Fibroblast of upper back skin (primary cell): ENCODE measurements at places on chromosomes 2 and 18.

GRCh38 chr2:172739661-172740266, 4.1 kb downstream of the RAPGEF4 start:
- peak; percentile 42 for DNase-seq

- DNase-seq: no peak
These were observed 5.9 kb upstream of the MYCN start for GRCh38 chr2:15934291-15934945.

- no peak for DNase-seq
These were observed 34.8 kb upstream of the KCNF1 start for GRCh38 chr2:10876963-10877362.

- DNase-seq: peak; percentile 92
These were observed 96.3 kb upstream of the THUMPD2 start for GRCh38 chr2:39875182-39875913.

DNA sequence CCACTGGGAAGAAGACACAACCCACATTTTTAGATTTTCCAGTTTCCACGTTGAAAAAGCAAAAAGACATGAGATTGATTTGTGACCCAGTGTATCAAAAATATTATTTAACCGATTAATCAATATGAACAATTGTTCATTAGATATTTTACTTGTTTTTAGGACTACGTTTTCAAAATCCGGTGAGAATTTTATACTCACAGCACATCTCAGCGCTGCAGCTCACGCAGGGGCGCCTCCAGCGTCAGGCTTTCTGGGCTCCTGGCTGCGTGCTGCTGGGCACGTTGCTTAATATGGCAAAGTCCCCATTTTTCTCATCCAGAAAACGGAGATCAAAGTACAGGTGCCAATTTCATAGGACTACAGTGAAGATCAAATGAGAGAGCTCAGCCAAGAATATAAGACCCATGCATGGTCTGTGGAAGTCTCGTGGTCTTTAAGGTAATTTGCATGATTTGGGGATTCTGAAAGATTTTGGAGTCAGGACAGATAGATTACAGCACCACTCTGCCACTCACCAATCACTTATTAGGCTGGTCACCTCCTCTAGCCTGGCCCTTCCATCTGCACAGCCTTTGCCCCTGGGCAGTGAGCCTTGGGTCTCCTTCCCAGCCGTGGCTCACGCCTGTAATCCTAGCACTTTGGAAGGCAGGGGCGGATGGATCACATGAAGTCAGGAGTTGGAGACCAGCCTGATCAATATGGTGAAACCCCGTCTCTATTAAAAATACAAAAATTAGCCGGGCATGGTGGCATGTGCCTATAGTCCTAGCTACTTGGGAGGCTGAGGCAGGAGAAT, 36.2 kb downstream of the PTPN18 start:
- DNase-seq: peak; percentile 54

- DNase-seq: no peak
These were observed 499.2 kb upstream of the FAM98A start for GRCh38 chr2:34098256-34098655.

DNA sequence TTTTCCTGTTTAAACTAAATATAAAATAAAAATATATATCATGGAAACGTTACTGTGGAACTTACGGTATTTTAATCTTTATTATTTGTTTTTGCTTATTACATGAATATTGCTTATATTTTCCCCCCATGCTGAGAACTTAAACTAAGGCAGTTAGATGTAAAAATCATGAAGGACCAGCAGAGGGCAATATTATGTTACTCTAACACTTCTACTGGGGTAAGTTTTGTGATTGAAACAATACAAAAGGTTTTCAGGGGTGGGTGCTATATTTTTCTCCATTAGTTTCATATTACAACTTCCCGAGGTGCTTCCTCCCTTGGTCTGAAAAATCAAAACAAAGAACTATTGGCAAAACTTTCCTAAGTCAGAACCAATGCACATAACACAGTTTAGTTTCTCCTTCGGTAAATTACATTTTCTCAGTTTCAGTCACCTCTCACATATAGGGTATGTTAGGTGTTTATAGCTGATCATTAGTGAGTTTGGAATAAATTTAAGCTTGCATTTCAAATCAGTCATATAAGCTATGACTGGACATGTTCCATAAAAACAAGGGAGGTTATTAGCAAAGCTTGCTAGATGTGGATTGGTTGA, 54.8 kb downstream of the ZNF407 start:
- DNase-seq: peak; percentile 48

DNA sequence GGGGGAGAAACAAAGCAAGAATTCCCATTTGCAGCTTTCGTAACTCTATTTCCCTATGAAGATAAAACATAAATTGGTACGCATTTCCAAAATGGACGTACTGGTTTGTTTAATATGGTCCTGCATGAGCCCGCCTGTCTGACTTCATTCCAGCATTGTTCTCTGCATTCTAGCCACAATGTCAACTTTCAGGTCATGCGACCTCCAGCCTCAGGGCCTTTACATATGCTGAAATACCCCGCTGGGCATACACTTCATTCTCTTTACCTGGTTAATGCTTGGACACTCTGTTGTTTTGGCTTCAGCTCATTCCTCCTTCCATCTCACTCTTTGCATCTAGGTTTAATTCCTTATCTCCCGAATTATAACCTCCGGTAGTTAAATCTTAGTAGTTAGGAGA, 103.7 kb upstream of the DNMT3A start:
- no peak for DNase-seq

GRCh38 chr2:100894105-100894795, 74.3 kb downstream of the NPAS2 start:
- DNase-seq: no peak

- peak; percentile 38 for DNase-seq
These were observed 374.7 kb downstream of the TRIB2 start for GRCh38 chr2:13091455-13091854.

DNA sequence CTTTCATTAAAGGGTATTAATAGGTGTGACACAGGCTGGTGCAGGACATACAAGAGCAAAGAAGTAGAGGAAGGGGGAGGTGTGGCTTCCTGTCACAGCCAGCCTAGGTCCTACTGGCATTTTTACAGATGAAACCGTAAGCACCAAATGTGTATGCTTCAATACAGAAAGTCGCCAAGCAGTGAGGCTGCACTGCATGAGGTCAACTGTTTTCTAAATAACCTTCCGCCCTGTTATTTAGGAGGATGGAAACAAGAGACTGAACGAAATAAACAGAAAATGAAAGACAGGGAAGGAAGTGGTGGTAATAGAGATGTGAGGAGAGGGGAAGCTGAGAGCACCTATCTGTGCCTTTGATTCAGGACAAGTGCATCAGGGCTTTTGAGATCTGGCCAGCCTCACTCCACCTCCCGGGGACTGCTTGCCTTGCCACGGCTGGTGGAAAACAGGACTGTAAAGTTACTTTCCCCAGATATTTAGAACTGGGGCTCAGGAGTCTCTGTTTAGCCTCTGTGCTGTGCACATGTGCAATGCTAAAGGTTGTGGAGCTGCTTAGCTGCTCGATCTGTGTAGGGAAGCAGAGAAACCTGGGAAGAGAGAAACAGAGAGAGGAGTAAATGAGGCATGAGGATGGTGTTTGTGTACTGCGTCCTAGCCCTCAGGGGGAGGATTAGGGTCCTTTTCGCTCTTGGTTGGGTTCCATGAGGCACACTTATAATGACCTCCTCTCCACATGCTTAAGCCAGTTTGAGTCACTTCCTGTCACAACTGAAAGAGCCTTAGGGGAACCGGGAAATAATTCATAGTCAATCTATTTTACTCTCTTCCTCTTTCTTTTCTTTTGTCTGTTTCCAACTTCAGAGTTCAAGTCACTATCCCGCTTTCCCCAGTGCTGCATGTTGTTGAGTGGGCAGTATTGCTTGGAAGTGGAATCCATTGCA, 62.3 kb upstream of the BOD1L2 start:
- no peak for DNase-seq

- DNase-seq: peak; percentile 63
These were observed 251.2 kb downstream of the ZNF804A start for GRCh38 chr2:184849516-184849915.

DNA sequence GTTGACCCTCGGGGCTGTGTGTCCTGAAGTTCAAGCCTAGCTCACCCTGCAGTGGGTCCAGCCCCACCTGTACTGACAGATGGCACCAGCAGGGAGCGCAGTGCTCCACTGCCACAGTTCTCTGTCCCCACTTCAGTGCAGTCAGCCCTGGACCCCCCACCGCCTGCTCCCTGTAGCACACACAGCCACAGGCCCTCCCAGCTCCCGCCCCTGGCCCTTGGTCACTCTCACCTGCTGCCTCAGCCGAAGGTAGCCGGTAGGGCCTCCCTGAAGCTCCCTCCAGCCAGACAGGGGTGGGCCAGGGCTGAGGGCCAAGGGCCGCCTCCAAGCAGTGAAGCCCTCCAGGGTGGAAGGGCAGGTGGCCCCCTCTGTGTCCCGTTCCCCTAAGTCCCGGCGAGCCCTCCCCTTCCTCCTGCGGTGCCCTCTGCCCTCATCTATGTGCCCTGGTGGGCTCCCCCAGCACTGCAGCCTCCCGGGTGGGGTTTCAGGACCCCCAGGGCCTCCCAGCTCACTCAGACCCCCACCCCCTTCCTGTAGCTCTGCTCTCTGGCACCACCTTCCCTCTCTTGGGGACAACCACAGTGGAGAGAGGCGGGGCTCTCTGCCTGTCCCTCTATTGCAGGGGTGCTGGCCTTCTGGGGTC, 10.8 kb upstream of the ALPP start:
- no peak for DNase-seq

DNA sequence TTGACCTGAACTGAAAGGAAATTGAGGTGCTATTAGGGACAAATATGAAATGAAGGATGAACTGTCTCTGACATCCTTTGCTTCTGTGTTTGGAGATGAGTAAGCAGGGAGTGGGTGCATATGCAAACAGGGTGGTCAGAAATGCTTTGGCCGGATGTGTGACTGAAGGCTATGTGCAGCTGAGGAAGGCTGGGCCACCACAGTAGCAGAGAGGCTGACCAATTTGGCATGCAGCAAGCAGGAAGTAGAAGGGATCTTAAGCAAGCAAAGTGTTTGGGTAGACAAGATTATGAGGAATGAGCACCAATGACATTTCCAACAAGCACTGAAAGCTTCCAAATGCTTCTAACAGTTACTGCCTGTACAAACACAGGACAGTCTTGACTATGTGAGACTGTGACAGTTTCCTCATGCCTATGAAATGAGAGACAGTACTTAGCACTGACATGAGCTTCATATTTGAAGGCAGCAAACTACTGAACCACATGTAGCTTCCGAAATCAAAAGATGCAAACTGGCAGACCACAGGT, 3.3 kb upstream of the ACTR3 start:
- DNase-seq: peak; percentile 81

DNA sequence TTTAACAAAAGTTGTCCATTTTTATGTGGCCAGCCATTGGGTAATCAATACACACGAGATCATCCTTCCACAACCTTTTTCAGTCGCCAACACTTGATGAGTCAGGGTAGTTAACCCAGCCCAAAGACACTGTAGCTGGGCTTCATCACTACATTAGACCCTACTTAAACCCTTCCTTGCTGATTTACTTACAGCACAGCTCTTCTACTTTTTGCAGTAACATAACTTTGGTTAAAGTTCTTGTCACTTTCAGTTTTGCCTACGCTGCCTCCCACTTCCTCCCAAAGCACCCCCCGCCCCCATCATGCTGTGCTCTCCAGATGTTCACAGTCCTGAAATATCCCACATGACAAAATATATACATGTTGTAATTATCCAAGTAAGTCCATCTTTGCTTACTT, 103.6 kb downstream of the CDK15 start:
- peak; percentile 84 for DNase-seq

- no peak for DNase-seq
These were observed 11.7 kb downstream of the HS6ST1 start for GRCh38 chr2:128306931-128307460.

GRCh38 chr2:22900674-22901073, 484.3 kb upstream of the KLHL29 start:
- DNase-seq: no peak

GRCh38 chr18:29644276-29644675, 1398.3 kb downstream of the DSC3 start:
- peak; percentile 34 for DNase-seq

- DNase-seq: no peak
These were observed 167.3 kb upstream of the HS6ST1 start for GRCh38 chr2:128485761-128486639.

GRCh38 chr2:226142463-226142862, 657.2 kb downstream of the IRS1 start:
- no peak for DNase-seq

DNA sequence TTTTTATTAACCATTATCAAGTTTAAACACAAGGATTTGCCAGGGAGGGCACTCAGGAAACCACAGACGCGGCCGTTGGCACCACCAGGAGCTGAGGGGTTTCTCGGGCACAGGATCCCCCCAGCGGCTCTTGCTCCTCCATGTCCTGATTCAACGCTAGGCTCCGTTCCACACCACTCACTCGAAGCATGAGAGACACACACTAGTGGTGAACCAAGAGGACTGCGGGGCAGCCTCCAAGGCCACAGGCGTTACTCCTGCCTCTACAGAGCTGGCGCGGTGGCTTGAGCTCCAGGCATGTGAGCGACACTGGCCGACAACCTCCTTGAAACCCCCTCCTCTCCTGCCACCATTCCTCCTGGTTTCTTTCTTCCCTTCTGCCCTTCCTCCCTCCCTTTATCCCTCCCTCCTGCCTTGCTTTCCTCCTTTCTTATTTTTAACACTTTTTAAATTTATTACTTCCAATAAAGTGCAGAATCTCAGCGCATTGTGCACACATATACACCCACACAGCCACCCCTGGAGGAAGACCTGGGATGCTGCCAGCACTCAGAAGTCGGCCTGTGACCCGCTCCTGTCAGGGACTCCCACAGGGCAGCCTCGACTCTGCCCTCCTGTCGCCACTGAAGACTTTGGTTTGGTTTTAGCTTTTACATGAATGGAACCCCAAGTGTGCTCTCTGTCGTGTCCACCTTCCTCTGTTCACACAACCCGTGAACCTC, 21.7 kb downstream of the COX7A2L start:
- DNase-seq: no peak

GRCh38 chr2:71619230-71619741, 165.9 kb downstream of the DYSF start:
- no peak for DNase-seq

DNA sequence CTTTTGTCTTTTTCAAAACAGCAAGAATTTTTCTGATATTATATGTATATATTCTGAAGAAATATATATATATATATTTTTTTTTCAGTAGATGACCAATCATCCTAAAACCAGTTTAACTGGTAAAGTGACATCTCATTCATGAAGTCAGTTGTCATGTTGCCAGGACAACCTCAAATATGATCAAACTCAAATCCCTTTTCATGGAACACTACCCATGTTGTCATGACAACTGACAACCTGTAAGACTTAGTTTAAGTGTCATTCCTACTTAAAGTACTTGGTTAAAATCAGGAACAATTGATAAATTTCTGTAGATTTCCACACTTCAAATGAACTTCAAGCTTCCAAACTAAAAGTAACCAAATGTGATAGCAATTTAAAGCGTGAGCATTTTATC, 101.8 kb upstream of the ERBB4 start:
- DNase-seq: no peak

GRCh38 chr2:180573951-180574350, 406.5 kb upstream of the UBE2E3 start:
- peak; percentile 44 for DNase-seq

GRCh38 chr2:191169456-191170300, 18.9 kb upstream of the STAT4 start:
- no peak for DNase-seq
